ENCODE measurements at places on chromosomes 2 and 18.

- H3K27me3 ChIP-seq: no peaks in the 10 kb centered on the region
- no peak overlapping the region for H3K27ac ChIP-seq
- no peak overlapping the region for H3K4me3 ChIP-seq
- DNase-seq: no peak
- peaks cover 8% of the 10 kb centered on the region for H3K36me3 ChIP-seq
- peaks cover 9% of the 10 kb centered on the region for H3K4me1 ChIP-seq
These were observed 1.4 kb upstream of the IDH1 start for GRCh38 chr2:208256192-208256782.

DNA sequence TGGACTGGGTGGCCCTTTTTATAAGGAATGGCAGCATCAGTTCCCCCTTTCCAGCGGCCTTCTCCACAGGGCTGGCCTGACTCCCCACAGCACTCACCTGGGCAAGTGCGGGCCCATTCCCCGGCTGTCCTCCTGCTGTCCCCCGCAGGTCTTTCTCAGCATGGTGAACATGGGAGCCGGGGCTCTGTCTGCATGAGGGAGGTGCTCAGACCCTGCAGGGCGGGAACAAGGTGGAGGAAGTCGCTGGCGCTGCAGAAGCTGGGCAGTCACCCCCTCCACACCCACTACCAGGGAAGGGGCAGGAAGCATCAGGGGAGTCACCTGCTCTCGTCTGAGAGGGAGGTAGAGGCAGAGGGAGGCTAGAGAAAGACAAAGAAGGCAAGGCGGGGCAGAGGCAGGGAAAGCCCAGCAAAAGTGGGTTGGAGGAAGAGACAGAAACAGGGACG, 12.2 kb downstream of the HES6 start:
- H3K4me3 ChIP-seq: no peak overlapping the region
- no peak for DNase-seq
- no peak overlapping the region for H3K27ac ChIP-seq
- H3K36me3 ChIP-seq: no peaks in the 10 kb centered on the region

DNA sequence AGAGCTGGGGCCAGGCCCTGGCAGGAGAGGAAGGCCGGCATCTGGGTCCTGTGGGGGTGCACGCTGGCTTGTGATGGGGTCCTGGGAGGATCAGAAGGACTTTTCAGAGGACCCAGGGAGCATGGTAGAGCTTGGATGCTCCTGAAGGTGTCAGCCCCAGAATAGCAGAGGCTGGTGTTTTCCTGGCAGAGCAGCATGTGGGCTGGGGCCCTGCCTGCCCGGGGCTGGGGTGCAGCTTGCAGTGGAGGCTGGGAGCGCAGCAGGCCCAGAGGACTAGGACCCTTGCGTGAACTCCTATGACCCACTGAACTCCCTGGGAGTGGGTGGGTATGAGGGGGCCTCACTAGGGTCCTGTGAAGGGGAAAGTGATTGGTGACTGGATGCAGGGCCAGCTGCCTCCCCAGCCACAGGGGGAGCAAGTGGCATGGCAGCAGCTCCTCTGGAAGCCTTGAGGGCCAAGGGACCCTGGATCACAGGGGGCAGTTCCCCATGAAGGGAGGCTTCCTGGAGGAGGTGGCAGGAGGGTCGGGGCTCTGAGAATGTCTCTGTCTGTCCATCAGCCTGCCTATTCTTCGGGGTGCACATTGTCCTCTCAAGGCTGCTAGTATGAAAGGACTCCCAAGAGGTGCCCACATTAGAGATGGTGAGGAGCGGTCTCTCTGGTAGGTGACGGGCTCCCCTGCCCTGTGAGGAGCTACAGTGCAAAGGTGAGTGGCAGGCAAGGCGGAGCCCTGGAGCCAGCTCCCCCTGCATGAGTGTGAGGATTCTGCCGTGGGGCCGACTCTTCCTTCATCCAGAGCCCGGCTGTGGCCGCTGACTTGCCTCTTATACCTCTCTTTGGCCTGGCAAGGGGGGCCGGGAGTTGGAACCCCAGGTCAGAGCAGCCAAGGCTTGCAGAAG, 249.0 kb downstream of the DYSF start:
- peaks cover 3% of the 10 kb centered on the region for H3K27me3 ChIP-seq
- H3K4me3 ChIP-seq: no peak overlapping the region
- no peak for DNase-seq
- peaks cover 51% of the 10 kb centered on the region for H3K4me1 ChIP-seq
- H3K27ac ChIP-seq: no peak overlapping the region

- peaks cover 13% of the 10 kb centered on the region for H3K36me3 ChIP-seq
- peaks cover 7% of the 10 kb centered on the region for H3K4me1 ChIP-seq
- no peak overlapping the region for H3K4me3 ChIP-seq
- H3K27ac ChIP-seq: no peak overlapping the region
These were observed 34.8 kb downstream of the RRM2 start for GRCh38 chr2:10157293-10157692.

GRCh38 chr2:102187496-102188150, 800 bp downstream of the IL1RL2 start:
- H3K4me1 ChIP-seq: peaks cover 11% of the 10 kb centered on the region
- H3K36me3 ChIP-seq: no peaks in the 10 kb centered on the region
- peak; percentile 54 for DNase-seq
- no peak overlapping the region for H3K27ac ChIP-seq
- peak overlapping the region; percentile 48 for H3K4me3 ChIP-seq

GRCh38 chr2:98743835-98744234, 12.9 kb upstream of the MGAT4A start:
- H3K36me3 ChIP-seq: no peaks in the 10 kb centered on the region
- H3K4me3 ChIP-seq: no peak overlapping the region
- no peak for DNase-seq
- H3K27ac ChIP-seq: no peak overlapping the region

- H3K36me3 ChIP-seq: no peaks in the 10 kb centered on the region
- no peaks in the 10 kb centered on the region for H3K27me3 ChIP-seq
- H3K27ac ChIP-seq: no peak overlapping the region
These were observed 1076.1 kb upstream of the TMEFF2 start for GRCh38 chr2:193270816-193271215.

GRCh38 chr18:9890196-9890595, 4.4 kb downstream of the TXNDC2 start:
- no peaks in the 10 kb centered on the region for H3K36me3 ChIP-seq
- no peak overlapping the region for H3K4me3 ChIP-seq
- H3K27me3 ChIP-seq: no peaks in the 10 kb centered on the region

DNA sequence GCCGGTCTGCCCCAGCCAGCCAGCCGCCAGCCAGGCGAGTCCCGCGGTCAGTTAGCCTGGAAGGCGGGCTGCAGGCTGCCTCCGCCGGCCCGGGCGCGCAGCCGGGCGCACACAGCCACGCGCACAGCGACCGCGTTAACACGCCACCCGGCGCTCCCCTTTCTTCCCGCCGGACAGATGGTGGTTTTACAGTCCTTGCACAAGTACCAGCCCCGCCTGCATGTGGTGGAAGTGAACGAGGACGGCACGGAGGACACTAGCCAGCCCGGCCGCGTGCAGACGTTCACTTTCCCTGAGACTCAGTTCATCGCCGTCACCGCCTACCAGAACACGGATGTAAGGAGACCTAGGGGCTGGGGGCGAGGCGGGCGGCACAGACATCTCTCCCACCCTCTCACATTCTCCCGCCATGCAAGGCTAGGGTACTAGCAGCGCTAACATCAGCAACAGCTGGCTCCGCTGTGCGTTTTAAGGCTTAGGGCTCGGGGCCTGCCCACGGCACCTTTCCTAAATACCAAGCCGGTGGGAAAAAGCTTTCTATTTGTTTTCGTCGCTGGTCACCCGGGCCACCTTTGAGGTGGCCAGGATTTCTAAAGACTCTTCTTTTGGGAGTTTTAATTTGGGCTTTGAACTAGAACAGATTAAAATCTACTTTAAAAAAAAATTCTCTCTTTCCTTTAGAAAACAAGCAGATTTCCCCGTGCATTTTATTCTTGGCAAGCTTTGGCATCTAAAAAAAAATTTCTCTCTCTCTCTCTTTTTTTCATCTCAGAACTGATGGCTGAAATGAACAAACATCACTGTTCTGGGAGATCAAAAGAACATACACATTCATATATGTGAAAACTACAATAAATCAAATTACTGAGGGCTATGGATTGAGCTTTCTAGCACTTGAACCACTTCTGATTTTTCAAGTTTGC, 2.9 kb downstream of the TBR1 start:
- H3K4me1 ChIP-seq: peaks cover 39% of the 10 kb centered on the region
- no peak overlapping the region for H3K4me3 ChIP-seq
- H3K36me3 ChIP-seq: no peaks in the 10 kb centered on the region
- peaks cover 87% of the 10 kb centered on the region for H3K27me3 ChIP-seq
- DNase-seq: no peak

DNA sequence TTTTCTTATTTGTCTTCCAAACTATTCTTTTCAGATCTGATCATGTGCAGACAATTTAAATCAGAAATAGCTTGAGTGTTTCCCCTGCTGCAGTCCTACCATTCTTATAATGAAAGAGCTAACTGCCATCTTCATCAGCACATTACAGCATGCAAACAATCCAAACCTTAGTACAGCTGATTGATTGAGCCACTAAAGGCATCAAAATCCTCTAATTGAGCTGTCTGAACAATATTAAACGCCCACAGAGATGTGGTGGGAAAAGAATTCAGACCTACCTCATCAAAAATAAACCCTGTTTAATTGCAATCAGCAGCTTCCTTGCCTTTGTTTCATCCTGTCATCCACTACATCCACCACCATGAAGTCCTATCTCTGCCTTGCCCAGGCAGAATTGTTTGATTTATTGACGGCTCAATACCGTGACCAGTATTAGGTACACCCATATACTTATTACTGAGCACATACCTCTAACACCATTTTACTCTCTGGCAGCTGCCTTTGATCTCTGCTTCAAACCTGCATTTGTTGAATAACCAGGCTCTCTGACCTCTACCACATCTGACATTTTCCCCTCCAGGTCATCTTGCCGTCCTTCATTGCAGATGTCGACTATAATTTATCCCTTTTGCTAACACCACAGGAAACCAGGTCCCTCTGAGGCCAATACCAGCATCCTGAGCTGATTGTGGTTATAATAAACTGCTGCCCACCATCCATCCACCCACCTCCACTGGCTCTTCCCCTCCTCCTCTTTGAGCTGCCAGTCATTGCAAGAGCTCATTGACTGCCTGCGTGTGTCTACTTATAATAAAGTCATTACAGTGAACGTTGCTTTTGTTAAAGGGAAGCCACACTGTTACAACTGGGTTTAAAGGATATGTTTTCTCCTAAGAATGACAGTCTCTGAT, 78.5 kb downstream of the RBM43 start:
- no peaks in the 10 kb centered on the region for H3K27me3 ChIP-seq
- H3K36me3 ChIP-seq: no peaks in the 10 kb centered on the region
- no peak overlapping the region for H3K27ac ChIP-seq

GRCh38 chr2:180938451-180938850, 42.0 kb upstream of the UBE2E3 start:
- H3K36me3 ChIP-seq: no peaks in the 10 kb centered on the region
- no peaks in the 10 kb centered on the region for H3K27me3 ChIP-seq
- DNase-seq: peak; percentile 17
- no peaks in the 10 kb centered on the region for H3K4me1 ChIP-seq
- no peak overlapping the region for H3K27ac ChIP-seq

GRCh38 chr2:137522620-137523011, 441.7 kb upstream of the HNMT start:
- H3K27me3 ChIP-seq: no peaks in the 10 kb centered on the region
- no peak overlapping the region for H3K4me3 ChIP-seq
- no peaks in the 10 kb centered on the region for H3K4me1 ChIP-seq
- DNase-seq: no peak

- H3K27me3 ChIP-seq: no peaks in the 10 kb centered on the region
- no peaks in the 10 kb centered on the region for H3K4me1 ChIP-seq
- DNase-seq: no peak
- H3K4me3 ChIP-seq: no peak overlapping the region
These were observed 116.4 kb downstream of the CBLN2 start for GRCh38 chr18:72427721-72428120.

DNA sequence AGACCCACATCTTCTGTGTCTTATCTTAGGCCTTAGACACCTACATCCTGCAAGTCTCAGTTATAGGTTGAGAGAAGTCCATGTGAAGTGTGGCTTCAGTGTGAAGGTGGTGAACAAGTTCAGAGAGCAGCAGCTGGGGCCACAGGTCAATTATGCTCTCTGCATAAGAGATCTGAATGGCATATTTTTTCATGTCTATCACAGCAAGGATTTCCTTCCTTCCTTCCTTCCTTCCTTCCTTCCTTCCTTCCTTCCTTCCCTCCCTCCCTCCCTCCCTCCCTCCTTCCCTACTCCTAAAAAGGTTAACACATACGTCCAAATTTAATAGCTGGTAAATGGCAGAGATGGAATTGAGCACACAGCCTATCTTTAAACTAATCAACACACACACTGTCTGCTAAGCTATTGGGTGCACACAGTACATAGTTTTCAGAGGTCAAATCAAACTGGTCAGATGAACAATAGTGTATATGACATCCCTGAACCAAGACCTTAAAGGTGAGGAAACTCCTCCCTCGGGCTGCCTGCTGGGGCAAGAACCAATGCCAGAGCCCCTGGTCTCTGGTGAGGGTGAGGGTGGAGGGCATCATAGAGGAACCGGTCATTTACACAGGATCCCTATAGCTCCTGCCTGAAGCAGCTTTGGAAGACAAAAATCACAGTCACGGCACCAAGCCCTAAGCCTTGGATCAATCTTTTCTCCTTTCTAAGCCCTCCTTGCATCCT, 240.9 kb downstream of the ICOS start:
- H3K36me3 ChIP-seq: no peaks in the 10 kb centered on the region
- H3K27ac ChIP-seq: no peak overlapping the region
- H3K4me3 ChIP-seq: no peak overlapping the region
- no peak for DNase-seq

DNA sequence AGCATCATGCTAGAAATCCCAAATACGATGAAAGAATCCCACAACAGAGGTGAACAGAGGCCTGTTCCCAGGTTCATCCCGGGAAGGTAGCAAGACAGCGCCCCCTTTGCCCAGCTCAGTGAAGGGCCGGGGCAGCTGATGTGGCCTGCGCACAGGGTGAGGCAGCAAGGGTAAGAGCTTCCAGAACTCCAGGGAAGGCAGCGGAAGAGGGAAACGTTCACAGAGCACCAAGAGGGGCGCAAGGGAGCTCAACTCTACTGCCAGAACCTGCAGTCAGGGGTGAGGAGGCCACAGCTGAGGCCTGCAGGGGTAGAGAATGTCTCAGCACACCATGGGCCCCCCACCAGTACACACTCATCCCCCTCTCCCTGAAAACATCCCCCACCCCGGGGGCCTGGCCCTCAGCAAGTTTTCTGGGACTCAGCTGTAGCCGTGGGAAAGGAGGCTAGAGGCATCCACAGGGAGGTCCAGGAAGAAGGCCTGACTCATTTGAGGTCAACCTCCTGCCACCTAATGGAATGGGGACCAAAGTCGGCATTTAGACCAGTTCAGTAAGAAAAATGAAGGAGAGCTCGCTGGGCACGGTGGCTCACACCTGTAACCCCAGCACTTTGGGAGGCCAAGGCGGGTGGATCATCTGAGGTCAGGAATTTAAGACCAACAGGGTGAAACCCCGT, 95.6 kb upstream of the ASAP2 start:
- no peaks in the 10 kb centered on the region for H3K36me3 ChIP-seq
- no peak for DNase-seq
- H3K27me3 ChIP-seq: no peaks in the 10 kb centered on the region
- peaks cover 36% of the 10 kb centered on the region for H3K4me1 ChIP-seq
- no peak overlapping the region for H3K4me3 ChIP-seq
- H3K27ac ChIP-seq: no peak overlapping the region

DNA sequence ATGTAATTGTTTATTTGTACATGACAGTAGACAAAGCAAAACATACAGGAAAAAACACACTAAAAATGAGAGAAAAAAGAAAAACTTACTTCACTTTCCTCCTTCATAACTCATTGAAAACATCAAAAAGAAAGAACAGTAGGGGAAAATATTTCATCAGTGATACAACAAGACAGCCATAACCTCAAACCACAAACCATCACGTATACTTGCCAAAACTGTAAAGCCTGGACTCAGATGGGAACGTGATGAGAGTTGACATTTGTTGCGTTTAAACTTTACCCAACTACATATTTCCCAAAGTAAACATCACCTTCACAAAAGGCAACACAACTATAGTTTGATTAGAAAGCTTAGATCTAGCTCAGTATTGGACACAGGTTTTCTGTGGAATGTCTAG, 278.2 kb upstream of the COL3A1 start:
- no peak overlapping the region for H3K4me3 ChIP-seq
- no peaks in the 10 kb centered on the region for H3K36me3 ChIP-seq
- H3K27ac ChIP-seq: no peak overlapping the region
